ENCODE measurements at places on chromosomes 12 and 14. TPM values are rescaled to one million over a fixed set of nuclear protein-coding genes. Genes with fewer than 3 reads are reported as not detected.

Gene CPNE8
- 5.9 TPM for total RNA-seq

Gene TRAF3
- total RNA-seq, result 47.8 TPM

Gene CCDC175
- total RNA-seq, result 0.39 TPM

GRCh38 chr14:61932974-61933373 lies 170.8 kb downstream of the SNAPC1 start:
- DNase-seq, result no peak

DNA sequence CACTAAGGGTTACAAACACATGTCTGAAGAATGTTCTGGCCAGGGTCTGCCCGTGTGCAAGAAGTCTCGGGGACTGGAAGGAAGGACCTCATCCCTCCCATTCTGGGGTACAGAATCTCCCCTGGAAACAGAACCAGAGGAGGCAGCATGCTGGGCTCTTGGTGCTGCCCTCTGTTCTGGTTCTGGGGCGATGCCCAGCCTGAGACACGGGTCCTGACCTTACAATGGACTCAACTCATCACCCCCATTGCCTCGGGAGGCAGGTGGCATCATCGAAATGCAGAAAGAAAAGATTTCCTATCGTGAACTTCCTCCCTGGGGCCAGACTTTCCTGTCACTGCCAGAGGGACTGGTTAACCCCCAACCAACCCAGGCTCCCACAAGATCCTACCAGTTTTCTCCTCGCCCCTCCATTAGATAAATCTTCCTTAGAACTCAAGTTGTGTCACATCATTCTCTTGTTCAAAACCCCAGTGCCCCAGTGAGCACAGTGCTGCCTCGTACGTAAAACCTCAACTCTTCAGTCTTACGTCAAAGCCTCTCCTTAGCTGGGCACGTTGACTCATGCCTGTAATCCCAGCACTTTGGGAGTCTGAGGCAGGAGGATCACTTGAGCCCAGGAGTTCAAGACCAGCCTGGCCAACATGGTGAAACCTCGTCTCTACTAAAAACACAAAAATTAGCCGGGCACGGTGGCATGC lies 52.1 kb downstream of the PSMA6 start:
- no peak for DNase-seq

DNA sequence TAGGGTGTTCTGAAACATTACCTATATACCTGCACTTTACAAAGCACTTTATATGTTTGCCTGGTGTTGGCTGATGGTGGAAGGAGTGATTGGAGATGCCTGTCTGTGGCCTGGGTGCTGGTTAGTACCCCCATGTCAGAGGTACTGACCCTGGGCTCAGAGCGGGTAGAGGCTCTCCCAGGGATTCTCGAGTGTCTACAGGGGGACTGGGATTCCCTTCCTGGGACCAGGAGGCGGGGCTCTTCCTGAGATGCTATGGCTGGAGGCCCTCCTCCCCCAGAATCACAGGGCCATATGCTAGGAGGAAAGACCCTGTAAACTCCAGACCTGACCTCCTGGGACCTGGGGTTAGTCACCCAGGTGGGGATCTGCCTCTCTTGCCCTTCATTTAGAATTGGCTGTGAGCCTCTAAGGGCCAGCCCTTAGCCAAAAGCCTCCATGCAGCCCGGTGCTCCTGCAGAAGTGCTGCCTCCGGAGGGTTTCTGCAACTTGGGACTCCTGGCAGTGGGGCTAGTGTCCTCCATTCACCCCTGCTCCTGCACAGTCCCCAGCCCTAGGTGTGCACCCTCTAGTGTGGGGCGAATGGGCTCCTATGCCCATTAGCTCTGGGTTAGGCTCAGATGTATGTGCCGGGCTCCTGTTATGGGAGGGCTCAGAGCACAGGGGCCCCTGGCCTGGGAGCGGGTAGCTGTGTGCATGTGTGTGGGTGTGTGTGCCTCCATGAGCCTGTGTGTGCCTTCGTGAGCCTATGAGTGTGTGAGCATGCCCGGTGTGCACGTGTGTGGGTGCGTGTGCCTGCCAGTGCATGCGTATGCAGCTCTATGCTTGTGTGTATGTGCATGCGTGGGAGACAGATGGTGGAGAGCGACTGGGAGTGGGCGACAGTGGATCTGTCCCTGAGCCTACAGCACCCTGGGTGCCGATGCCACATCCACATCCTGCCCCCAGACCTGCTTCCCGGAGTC lies 36.6 kb downstream of the RTL1 start:
- no peak for DNase-seq

DNA sequence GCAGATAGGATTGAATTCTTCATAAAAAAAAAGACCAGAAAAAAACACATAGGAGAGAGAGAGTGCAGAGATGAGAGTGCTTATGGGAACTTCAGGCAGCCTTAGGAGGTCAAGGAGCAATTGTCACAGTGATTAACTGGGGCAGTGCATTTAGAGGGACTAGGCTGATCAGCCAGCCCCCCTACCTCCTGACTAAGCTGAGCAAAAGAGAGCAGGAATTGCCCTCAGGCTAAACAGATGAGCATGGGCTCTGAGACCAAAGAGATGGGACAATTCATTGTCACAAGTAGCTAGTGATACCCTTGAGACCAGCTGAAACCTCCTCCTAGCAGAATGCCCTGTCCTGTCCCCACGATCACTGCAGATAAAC lies 124.0 kb downstream of the BTG1 start:
- DNase-seq, result no peak

- DNase-seq, result no peak
Measured at GRCh38 chr14:68552602-68553001, 240.3 kb downstream of the ZFP36L1 start.

DNA sequence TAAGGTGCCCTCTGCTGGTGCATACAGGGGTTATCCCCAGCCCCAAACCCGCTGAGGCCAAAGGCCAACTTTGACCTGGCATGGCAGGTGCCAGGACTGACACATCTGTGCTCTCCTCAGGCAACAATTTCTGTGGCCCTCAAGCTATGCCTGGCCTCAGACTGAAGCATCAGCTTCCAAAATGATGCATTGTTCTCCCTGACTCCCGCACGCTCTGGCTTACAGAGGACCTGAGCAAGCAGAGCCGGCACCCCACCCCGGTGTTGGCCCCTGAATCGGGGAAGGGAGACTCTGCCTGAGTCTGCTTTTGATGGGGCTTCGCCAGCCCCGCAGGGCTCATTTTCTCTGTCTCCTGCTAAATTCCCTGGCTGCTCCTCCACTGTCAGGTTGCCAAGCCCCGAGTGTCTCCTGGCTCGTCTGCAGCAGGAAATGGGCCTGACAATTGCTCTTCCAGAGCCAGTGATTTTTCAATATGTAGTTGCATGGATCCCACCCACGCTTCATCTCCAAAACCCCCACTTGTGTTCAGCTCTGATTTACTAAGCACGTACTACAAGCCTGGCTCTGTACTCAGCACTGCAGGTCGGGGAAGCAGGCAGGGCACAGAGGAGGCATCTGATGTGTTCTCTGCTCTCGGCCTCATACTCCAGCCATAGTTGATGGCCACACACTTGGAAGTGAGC lies 126.1 kb downstream of the SLC38A6 start:
- no peak for DNase-seq

DNA sequence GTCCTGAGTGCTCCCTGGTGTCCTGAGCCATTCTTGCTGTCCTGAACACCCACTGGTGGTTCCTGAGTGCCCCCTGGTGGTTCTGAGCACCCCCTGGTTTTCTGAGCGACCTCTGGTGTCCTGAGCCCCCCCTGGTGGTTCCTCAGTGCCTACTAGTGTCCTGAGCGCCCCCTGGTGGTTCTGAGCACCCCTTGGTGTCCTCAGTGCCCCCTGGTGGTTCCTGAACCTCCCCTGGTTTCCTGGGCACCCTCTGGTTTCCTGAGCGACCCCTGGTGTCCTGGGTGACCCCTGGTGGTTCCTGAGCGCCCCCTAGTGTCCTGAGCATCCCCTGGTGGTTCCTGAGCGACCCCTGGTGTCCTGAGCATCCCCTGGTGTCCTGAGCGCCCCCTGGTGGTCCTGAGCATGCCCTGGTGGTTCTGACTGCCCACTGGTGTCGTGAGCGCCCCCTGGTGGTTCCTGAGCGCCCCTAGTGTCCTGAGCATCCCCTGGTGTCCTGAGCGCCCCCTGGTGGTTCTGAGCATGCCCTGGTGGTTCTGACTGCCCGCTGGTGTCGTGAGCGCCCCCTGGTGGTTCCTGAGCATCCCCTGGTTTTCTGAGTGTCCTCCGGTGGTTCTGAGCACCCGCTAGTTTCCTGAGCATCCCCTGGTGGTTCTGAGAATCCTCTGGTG lies 473.1 kb downstream of the TMEM121 start:
- peak; percentile 71 for DNase-seq

Data from T-helper 17 cell (primary cell).